ENCODE measurements at places on chromosomes 1 and 21. TPM values are rescaled to one million over a fixed set of nuclear protein-coding genes. Genes with fewer than 3 reads are reported as not detected.

- no peaks in the 10 kb centered on the region for H3K27me3 ChIP-seq
- H3K4me3 ChIP-seq, result no peak overlapping the region
- peaks cover 53% of the 10 kb centered on the region for H3K36me3 ChIP-seq
- DNase-seq, result no peak
- H3K4me1 ChIP-seq, result no peaks in the 10 kb centered on the region
Observed at GRCh38 chr1:15546641-15547040, 20.0 kb downstream of the DNAJC16 start.

Gene ZNF436
- 50.8 TPM for total RNA-seq

DNA sequence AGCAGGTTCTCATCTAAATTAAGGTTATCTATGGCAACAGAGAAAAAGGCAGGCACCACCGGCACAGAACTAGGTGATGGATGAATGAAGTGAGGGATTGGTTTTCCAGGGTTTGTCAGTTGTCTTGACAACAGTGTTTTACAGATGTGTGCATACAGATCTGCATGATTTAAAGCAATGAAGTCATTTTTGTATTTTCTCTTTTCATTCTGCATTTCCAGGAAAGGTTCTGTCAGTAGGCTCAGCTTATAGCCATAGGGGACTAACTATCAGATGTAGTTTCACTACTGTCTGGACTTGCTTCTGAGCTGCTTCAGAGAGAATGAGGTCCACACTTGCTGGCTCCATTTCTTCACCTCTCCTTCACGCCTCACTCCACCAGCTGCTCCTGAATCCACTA is 98.2 kb upstream of the LMO4 start:
- no peak overlapping the region for H3K4me3 ChIP-seq
- peak; percentile 55 for DNase-seq
- peaks cover 16% of the 10 kb centered on the region for H3K4me1 ChIP-seq
- no peaks in the 10 kb centered on the region for H3K27me3 ChIP-seq

Gene ENO1
- 334 TPM for total RNA-seq

DNA sequence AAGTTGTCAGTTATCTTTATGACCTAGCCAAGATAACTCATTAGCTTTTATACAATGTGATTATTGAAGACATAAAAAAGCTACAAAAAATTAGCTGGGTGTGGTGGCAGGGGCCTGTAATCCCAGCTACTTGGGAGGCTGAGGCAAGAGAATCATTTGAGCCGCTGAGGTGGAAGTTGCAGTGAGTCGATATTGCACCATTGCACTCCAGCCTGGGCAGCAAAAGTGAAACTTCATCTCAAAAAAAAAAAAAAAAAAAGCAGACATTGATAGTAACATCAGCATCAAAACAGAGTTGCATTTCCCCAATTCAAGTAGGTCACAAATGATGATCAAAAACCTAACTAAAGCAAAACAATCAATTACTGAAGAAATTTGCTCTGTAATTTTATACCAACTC is 191.4 kb downstream of the PTGER3 start:
- H3K4me3 ChIP-seq, result no peak overlapping the region
- no peaks in the 10 kb centered on the region for H3K36me3 ChIP-seq
- H3K27ac ChIP-seq, result no peak overlapping the region
- H3K4me1 ChIP-seq, result no peaks in the 10 kb centered on the region
- no peak for DNase-seq

DNA sequence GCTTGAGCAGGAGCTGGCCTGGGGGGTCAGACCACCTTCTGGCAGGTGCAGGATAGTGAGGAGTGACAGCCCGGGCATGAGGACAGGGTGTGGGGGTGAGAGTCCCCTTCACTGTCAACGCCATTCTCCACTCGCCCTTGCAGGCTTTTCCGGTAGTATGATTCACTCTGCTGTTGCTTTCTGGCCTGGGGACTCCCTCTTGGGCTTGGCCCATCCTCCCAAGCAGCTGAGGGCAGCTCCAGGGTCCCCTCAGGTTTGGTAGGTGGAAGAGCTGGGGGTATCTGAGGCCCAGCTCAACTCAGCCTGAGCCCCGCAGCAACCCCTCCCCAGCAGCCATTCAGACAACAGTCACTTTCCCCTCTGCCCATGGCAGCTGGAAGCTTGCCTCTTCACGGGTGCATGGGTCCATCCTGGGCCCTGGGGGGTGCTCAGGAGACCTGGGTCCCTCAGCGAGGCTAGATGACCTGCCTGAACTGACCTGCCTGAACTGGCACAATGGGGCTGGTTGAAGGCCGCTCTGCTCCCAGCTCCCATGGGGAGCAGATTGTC is 1.3 kb downstream of the CLDN19 start:
- H3K4me1 ChIP-seq, result peaks cover 12% of the 10 kb centered on the region
- H3K36me3 ChIP-seq, result no peaks in the 10 kb centered on the region
- H3K27ac ChIP-seq, result no peak overlapping the region
- no peak for DNase-seq

Gene ASPM
- total RNA-seq, result 14.2 TPM

Gene AIM2
- 0.31 TPM for total RNA-seq

- no peak overlapping the region for H3K4me3 ChIP-seq
- no peaks in the 10 kb centered on the region for H3K36me3 ChIP-seq
- no peak for DNase-seq
- peaks cover 9% of the 10 kb centered on the region for H3K4me1 ChIP-seq
Observed at GRCh38 chr1:167551362-167551761, 2.2 kb downstream of the CREG1 start.

Gene TAL1
- total RNA-seq, result 3.0 TPM

Gene TSPAN1
- not detected for total RNA-seq

All from muscle of leg (tissue), 16 donors.